ENCODE measurements at places on chromosomes 5 and 9.

GRCh38 chr9:72925126-72925789 is 27.6 kb downstream of the ALDH1A1 start:
- no peak for DNase-seq

DNA sequence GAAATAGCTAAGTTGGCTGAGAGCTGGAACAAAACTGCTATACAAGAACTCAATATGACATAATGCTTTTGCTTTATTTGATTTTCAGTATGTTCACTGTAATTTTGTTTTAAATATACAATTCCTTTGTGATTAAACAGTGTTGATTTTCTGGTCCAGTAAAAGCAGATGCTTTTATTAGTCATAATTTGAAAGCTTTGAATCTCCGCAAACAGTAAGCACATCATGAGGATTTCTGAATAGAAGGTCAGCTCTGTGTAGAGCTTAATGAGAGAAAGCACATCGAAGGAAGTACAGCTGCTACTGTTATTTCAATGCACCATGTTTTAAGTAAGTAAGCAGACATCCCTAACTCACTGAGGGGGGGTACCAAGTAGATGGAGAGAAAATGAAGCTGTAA is 701.3 kb upstream of the ACO1 start:
- DNase-seq: no peak

DNA sequence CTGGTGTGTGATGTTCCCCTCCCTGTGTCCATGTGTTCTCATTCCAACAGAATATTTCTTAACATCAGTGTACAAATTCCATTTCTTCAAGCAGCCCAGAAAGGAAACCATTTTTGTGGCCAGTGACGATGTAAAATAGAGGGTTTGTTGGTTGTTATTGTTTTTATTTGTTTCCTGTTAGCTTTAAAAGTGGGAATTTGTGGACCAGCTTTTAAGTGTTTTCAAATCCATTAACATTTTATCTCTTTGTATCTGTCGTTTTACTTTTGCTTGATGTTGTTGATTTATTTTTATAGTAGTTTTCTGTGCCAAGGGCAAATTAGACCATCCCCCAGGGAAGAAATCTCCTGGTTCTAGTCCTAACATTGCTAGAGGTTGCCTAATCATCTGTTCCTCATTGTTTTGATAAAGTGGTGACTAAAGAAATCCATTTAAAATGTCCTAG is 100.0 kb downstream of the GDNF start:
- no peak for DNase-seq

GRCh38 chr5:126931963-126932660 is 98.2 kb downstream of the MARCHF3 start:
- no peak for DNase-seq

- no peak for DNase-seq
Measured at GRCh38 chr9:84655447-84655846, 14.1 kb upstream of the NTRK2 start.

GRCh38 chr5:160545832-160546231 is 124.2 kb downstream of the PTTG1 start:
- DNase-seq: no peak

GRCh38 chr5:14168793-14169262 is 25.7 kb downstream of the TRIO start:
- no peak for DNase-seq

- DNase-seq: no peak
Measured at GRCh38 chr5:75148051-75148450, 88.6 kb downstream of the ANKRD31 start.

DNA sequence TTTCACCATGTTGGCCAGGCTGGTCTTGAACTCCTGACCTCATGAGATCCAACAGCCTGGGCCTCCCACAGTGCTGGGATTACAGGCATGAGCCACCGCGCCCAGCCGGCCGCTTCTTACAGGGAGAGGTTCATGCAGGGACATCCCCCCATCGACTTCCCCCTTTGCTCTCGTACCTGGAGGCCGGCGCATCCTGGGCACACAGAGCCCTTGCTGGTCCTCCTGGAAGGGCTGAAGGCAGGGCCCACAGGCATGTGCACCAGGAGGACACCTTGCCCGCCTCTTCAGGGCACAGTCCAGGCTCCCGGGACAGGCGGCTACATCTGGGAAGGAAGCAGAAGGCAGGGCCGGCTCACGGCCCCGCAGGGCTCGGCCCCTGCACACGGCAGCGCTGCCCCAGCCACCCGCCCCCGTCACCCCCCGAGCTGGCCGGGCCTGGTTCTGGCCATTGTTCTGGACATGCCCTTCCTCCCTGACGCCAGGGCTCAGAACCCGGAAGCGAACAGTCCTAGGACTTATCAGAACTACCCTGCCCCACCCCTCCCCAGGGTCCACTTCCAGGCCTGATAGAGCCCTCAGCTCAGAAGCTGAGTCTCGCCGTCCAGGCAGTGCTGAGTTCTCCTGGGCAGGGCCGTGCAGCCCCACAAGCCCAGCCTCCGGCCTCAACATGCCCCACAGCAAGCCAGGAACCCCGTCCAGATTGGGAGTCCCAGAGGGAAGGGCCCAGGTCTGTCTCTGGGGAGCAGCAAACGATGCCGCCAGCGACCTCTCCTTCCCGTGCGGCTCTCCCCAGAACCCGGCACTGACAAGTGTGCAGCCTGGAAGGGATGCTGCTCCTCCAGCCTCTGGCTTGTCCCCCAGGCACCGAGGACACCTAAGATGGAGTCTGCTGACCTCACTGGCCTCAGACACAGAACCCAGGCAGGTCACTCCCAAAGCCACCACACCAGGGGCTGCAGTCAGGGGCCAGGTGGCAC is 2.9 kb downstream of the NPDC1 start:
- no peak for DNase-seq

- DNase-seq: no peak
Measured at GRCh38 chr5:54457094-54457862, 1.8 kb downstream of the HSPB3 start.

- DNase-seq: no peak
Measured at GRCh38 chr9:91841591-91841990, 108.4 kb downstream of the ROR2 start.

- DNase-seq: no peak
Measured at GRCh38 chr5:2865856-2866255, 114.4 kb upstream of the IRX2 start.

- no peak for DNase-seq
Measured at GRCh38 chr9:133108794-133109641, 12.0 kb downstream of the RALGDS start.

GRCh38 chr5:137356127-137356526 is 143.0 kb downstream of the SPOCK1 start:
- no peak for DNase-seq

DNA sequence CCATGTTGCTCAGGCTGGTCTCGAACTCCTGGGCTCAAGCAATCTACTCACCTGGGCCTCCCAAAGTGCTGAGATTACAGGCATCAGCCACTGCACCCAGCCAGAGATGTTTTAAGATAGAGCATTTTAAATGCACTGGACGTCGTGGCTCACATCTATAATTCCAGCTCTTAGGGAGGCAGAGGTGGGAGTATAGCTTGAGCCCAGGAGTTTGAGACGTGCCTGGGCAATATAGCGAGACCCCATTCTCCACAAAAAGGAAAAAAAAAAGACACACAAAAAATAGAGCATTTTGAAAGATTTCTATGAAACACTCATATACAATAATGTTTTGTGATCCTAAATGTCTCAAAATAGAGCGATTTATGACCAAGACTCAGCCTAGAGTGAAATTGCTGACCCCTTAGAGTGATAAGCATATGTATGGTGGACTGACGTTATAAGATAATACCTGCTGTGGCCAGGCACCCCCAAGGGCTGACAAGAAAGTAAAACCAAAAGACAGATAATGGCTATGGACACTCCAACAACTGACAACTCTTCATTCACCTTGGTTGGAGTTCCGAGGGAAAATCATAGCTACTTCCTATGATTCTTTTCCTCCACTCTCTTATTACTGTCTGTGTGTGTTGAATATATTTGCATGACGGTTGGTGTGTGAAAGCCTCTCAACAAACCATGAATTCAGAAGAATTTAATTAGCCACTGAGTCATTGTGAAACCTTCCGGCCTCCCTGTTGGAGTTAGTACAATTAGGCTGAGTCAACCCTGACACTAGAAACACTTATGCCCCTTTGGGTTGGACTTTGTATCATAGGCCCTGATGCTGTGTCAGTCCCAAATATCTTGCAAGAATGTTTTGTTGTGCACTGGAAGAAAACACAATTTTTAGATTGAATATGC is 526.5 kb upstream of the NUDT12 start:
- DNase-seq: no peak

- DNase-seq: no peak
Measured at GRCh38 chr5:75890546-75890945, 173.3 kb upstream of the POC5 start.

DNA sequence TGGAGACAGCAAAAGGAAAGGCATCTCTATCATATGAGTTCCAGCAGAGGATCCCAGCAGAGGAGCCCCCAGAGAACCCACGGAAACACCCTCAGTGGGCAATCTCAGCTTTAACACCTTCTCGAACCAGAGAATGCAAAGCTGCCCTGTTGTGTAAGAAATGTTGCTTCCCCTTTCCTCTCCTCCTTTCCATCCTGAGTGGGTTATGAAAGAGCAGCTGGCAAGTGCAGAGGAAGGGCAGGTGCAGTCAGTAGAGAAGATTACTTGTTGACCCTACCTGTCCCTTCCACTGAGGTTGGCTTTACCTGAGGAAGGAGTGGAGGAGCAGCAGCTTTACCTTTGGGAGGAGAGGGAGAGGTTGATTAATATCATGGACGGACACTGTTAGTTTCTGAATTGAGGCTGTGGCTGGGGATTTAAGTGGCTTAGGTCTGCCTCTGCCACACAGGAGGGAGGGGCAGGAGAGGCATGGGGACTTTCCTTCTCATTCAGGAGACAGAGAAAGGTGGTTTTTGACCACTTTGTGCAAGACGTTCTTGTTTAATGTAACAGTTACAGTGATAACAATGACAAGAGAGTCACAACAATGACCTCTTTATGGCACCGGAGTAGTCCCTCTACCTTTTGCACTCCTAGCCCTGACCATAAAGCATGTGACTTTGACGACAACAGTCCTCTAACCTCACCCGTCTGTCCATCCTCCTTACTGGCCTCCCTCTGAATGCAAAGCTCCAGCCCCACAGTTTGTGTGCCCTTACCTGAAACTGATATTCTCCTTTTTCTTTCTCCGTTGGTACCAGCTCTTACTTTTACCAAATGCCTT is 254.8 kb downstream of the NSG2 start:
- no peak for DNase-seq

- no peak for DNase-seq
Measured at GRCh38 chr9:126454795-126455194, 128.2 kb downstream of the MVB12B start.

DNA sequence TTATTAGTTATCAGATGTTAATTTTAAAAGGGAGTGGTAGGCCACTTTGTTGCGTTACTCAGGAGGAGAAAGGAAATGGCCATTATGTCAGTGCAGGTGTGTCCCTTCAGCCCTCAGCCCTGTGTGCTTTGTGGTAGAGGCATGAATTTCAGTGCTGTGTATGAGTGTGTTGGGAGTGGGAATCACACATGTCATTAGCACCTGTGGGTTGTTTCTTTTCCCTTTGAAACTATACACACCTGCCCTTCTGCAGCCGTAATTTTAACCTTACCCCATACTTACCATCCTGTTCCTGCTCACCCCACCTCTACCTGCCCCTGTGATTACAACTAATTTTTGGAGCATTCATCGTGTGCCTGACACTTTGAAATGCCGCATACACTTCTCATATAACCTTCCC is 156.4 kb downstream of the ARHGAP26 start:
- no peak for DNase-seq

DNA sequence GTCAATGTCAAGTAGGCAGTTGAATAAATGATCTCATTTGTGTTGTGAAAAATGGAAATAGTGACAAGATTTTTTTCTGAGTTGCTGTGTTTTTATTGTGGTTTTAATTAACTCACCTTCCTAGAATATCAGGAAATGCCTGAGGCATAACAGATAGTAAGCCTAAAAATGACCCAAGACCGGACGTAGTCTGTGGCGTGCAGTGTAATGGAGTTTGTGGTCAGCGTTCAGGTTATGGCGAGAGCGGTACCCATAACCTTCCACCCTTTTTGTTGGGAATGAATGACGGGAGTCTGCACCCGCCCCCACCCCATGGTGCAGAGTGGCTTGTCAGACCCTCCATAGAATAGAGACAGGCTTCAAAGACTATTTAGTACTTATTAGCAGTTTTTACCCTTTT is 119.3 kb downstream of the GALNT10 start:
- DNase-seq: no peak

DNA sequence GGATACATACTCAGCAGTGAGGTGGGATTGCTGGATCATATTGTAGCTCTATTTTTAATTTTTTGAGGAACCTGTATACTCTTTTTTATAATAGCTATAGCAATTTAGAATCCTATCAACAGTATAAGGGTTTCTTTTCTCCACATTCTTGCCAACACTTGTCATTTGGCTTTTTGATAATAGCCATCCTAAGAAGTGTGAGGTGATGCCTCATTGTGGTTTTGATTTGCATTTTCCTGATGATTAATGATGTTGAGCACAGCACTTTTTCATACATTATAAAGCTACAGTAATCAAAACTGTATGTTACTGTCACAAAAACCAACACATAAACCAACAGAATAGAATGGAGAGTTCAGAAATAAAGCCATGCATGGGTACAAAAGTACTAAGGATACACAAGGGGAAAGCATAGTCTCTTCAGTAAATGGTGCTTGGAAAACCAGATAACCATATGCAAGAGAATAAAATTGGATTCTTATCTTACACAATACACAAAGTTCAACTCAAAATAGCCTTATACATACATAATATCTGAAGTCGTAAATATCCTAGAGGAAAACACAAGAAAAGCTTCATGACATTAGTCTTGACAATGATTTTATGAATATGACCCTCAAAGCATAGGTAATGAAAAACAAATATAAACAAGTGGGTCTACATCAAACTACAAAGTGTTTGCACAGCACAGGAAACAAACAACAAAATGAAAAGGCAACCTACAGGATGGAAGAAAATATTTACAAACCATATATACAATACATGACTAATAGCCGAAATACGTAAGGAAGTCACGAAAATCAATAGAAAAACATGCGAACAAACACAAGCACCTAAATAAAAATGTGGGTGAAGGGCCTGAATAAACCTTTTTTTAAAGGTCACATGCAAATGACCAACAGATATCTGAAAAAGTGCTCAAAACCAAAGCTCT is 287.8 kb upstream of the DAB2 start:
- no peak for DNase-seq

- DNase-seq: no peak
Measured at GRCh38 chr5:7755958-7756357, 95.0 kb downstream of the CFAP90 start.

DNA sequence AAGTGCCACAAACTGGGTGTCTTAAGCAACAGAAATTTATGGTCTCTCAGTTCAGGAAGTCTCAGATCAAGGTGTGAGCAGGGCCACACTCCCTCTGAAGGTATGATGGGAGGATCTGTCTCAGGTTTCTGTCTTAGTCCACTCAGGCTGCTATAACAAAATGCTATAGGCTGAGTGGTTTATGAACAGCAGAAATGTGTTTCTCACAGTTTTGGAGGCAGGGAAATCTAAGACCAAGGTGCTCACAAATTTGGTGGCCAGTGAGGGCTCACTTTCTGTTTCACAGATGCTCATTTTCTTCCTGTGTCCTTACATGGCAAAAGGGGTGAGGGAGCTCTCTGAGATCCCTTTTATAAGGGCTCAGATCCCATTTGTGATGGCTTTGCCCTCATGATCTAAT is 281.4 kb downstream of the CWC27 start:
- no peak for DNase-seq

- no peak for DNase-seq
Measured at GRCh38 chr9:71506821-71507220, 261.5 kb downstream of the CEMIP2 start.
